ENCODE measurements at places on chromosomes 16 and 17.

- no peak for DNase-seq
Observed at GRCh38 chr17:78951967-78952551, 26.9 kb upstream of the TIMP2 start.

DNA sequence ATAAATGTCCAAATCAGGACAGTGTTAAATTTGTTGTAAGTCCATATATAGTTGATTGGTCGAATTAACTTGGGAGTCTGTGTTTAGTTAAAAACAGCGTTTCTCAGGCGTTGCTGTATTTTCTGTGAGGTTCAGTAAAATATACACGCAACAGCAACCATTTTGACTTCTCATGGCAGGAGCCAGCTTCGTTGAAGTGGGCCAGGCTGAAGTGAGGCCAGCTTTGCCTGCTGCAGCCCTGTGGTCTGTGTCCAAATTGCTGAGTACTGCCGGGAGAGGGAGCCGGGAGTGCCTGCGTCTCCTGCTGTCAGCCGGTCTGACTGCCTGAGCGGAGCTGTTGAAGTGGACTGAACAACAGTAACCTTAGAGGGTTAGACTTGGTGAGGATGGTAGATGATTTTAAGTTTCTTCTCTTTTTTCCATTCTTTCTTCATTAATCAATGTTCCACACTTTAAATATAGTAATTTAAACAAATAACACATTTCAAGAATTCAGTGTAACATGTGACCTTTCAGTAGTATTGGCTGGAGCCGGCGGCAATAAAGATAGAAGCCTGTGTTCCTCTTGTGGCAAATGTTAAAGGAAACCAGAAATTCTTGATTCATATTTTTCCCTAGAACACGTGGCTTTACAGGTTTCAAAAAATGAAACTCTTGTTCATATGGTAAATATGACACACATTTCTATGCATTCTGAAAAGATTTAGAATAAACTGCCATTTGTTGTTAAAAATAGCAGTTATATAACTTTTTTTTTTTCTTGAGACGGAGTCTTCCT is 37.0 kb upstream of the ZNF750 start:
- DNase-seq, result no peak

GRCh38 chr17:31548709-31549108 is 157.2 kb downstream of the RAB11FIP4 start:
- DNase-seq, result no peak

DNA sequence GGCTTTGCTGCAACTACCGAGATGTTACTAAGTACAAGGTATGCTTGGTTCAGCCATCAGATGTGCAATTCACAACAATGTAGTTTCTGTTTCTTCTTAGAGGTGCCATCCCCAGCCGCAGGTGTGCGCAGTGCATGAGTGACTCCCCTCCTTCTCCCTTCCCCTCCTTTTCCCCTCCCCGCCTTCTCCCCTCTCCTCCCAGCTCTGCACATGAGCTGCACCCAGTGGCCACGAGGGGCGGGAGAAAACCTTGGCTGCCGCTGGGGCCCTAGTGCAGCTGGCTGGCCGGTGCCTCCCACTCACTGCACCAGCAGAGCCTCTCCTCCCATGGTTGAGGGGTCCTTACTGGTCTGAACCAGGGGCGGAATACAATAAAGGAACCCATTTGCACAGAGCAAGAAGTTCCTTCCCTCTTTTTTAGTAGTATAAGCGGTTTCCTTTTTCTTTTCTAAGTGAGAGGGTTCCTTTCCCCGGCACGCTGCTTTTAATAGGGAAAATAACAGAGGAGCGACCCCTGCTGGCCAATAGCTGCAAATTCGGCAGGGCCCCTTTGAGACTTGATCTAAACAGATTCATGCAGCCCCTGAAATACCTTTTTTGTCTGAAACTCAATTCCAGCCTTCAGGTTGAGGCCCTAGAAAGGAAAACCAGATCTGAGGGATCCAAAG is 7.8 kb upstream of the CCL15 start:
- DNase-seq, result no peak

GRCh38 chr16:57283214-57283958 is 1.1 kb downstream of the PLLP start:
- no peak for DNase-seq

DNA sequence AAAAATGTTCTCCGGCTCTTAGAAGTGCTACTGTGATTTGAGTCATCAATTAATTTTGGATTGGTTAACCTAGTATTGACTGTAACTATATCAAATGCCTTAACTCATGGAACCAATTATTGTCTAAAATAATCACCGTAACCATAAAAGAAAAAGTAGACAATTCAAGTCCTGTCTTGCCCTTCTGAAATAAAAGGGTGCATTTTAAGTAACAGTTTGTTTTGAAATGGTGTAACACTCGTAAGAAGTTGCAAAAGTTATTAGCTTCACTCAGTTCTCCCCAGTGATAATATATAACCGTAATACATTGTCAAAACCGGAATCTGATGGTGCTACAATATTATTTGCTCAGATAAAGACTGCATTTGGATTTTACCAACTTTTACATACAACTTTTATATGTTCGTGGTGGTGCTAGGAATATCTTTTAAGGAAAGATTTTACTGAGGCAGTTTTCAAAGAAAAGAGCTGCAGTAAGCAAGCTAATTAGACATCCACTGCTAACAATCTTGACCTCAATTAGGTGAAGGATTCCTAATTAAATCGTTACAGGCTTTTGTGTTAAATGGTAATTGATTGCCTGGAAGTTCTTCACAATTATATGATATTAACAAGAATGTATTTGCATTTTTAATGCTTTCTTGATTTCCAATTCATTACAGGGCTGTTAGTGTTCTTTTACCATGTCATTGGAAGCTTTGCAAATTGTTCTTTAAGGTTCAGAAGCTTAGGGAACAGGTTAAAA is 413.1 kb upstream of the MON1B start:
- DNase-seq, result no peak

Measured in stimulated activated naive CD4-positive, alpha-beta T cell treated with Interleukin-2 at 50 U/mL for 16 hours (primary cell).